PC-9 (cell line): ENCODE measurements at places on chromosomes 4 and X.

- no peak for DNase-seq
Measured at GRCh38 chr4:26299254-26299882, 21.4 kb upstream of the RBPJ start.

GRCh38 chr4:47000406-47000805 is 7.0 kb upstream of the GABRA4 start:
- no peak for DNase-seq

- no peak for DNase-seq
Measured at GRCh38 chr4:32440391-32440790, 1720.2 kb downstream of the PCDH7 start.

- DNase-seq = peak; percentile 93
Measured at GRCh38 chr4:121696581-121697461, at the start of gene ANXA5. ANXA5 (minus strand) TSS chr4:121696980; CDS start chr4:121696589, 391 bp downstream.

- no peak for DNase-seq
Measured at GRCh38 chrX:15848576-15848975, 6.0 kb downstream of the AP1S2 start.

- no peak for DNase-seq
Measured at GRCh38 chr4:104818579-104818978, 323.9 kb upstream of the CXXC4 start.

GRCh38 chrX:21408307-21408706 is 34.1 kb downstream of the CNKSR2 start:
- no peak for DNase-seq

DNA sequence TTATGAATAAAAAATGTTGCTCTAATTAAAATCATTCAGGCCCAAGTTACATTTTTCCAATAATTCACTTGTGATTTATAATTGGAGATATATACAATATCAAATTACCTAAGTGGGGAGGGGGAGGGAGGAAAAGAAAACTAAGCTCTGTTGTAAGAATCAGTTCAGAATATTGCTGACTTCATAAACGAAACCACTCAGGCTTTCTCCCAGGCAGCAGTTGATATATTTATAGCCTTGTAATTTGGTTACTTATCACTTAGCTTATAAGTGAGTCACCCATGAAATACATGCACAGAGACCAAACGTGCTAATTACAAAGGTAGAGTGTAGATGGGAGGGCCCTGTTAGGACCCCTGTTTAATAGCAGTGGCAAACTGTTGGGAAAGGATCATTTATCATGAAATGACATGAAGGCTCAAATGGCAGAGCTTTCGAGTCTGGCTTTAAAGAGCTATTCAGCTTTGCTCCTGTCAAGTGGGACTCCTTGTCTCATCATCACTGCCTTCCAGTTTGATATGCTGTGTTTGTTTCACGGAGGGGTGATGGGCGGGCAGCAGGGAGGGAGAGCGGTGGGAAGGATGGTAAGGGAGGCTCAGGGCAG is 105.6 kb upstream of the PGRMC2 start:
- DNase-seq = no peak

GRCh38 chrX:28321286-28321685 is 266.0 kb upstream of the IL1RAPL1 start:
- DNase-seq = no peak

- DNase-seq = no peak
Measured at GRCh38 chr4:183096276-183096965, 2.6 kb upstream of the WWC2 start.

DNA sequence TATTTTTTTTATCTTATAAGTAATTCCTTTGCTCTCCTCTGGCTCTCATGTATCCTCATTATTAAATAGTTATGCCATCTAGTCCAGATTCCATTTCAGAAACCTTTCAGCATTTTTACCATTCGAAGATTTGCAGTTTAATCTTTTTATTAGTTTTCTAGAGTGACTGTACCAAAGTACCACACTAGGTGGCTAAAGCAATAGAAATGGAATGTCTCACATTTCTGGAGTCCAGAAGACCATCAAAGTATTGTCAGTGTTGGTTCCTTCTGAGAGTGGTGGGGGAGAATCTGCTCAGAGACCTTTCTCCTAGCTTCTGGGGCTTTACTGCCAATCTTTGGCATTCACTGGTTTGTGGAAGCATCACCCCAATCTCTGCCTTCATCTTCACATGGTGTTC is 3.7 kb upstream of the PNMA3 start:
- no peak for DNase-seq

DNA sequence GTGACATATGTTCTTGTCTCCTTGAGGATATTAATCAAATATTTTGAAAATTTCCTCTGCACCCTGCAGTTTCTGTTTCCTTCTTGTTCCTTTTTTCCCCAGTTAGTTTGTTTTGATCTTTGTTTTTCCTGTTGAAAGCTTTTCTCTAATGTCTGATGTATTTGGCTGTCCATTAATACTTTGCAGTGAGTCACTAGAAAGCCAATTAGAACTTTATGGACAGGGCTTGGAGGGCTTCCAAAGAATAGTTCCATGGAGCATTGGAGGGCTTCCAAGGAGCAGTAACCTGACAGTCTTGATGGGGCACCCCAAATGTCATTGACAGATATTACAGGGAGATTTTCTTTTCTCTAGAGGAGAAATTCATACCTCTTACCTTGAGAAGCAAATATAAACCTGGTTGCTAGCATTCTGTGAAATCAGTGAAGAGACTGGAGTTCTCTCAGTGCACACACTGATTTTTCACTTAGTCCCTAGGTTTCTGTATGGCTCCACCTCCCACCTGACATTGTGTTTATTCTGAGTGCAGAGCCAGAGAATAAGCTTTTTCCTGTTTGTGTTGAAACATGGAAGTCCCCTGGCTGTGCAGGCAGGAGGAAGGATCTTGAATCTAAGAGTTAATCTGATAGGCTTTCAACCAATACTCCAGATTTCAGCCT is 26.5 kb downstream of the SPARCL1 start:
- DNase-seq = peak; percentile 17

GRCh38 chr4:138398322-138398721 is 156.2 kb upstream of the SLC7A11 start:
- no peak for DNase-seq

GRCh38 chrX:9781941-9782340 is 4.3 kb upstream of the SHROOM2 start:
- DNase-seq = no peak

- DNase-seq = peak; percentile 54
Measured at GRCh38 chr4:30720021-30720660, at the start of gene PCDH7. PCDH7 (plus strand) TSS chr4:30720369; CDS start chr4:30721423, 1,054 bp downstream.

DNA sequence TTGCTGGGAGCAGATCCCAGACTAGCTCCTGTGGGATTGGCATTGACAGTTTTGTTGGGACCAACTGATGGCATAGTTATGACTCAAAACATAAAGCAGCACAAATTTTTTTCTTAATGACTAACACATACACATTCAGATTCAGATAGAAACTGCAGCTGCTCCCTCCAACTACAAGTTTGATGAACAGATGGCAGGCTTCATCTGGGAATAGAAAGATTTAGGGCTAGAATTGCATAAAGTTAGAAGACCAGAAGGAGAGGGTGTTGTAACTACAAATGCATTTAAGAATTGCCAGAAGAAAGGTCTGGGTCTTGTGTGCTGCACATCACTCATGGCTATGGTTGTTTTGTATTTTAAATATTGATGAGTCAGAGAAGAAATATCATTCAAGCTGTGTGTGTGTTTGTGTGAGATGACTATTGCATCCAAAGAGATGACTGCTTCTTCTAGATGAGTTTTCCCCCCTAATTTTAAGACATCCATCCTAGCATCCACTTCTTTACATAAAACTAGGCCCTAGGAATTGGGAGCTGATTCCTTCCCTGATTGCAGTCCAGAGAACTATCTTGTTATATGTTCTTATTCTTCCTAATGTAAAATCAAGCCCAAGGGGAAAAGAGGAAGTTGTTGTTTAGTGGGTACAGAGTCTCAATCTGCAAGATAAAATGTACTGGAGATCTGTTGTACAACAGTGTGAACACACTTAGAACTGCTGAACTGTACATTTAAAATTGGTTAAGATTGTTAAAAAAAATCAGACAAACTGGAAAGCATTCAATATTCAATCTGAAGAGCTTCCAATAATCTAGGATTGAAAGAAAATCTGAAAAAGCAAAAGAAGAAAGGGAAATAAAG is 175.1 kb downstream of the PARM1 start:
- DNase-seq = no peak

- no peak for DNase-seq
Measured at GRCh38 chr4:146029939-146030710, 91.5 kb upstream of the ZNF827 start.

- no peak for DNase-seq
Measured at GRCh38 chr4:187218705-187219245, 495.1 kb upstream of the FAT1 start.

GRCh38 chr4:183400035-183400434 is 44.4 kb upstream of the CDKN2AIP start:
- no peak for DNase-seq

GRCh38 chrX:370963-371745 is 15.6 kb downstream of the PPP2R3B start:
- no peak for DNase-seq

DNA sequence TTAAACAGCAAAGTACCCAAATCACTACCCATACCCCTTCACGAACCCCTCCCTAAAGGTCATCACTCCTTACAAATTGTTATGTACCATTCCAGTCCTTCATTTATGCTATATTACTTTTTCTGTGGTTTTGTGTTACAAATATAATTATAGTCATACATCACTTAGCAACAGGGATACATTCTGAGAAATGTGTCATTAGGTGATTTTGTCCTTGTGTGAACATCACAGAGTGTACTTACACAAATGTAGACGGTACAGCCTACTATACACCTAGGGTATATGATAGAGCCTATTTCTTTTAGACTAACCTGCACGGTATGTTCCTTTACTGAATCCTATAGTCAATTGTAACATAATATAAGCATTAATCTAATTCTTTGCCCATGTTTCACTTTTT is 61.9 kb downstream of the ASB9 start:
- no peak for DNase-seq

GRCh38 chrX:105821471-105822121 is 743 bp upstream of the NRK start:
- no peak for DNase-seq

DNA sequence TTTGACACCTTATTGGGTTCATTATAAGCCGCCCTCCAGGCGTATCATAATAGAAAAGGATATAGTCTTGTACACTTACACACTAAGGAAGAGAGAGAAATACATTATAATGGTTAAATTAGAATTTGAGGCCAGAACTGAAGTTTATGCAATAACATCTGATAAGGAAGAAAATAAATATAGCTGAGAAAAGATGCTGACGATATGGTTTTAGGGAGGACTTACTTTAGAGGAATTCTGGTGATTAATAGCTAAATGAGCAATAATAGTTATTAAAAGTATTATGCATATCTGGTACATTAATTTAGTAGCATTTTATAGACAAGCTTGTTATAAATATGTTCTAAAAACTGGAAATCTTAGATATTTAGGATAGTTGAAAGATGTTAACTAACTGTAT is 12.1 kb downstream of the MCUB start:
- no peak for DNase-seq

DNA sequence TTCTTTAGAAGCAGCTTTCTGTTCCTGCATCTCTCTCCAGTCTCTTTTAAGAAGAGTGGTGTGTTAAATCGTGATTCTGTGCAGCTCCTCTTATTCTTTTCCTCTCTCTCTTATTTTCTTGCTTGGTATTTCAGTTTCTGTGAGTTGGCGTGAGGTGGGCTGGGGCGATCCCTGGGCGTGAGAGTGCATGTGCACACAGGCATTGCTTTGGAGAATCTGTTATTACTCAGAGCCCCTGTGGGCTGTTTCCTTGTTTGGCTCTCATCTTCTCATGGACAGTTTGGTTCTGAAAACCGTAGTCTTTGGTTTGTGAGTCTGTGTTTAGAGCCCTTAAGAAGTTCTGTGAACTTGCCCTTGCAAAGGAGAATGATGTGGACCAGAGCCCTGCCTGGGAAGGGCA is 97.2 kb upstream of the CLNK start:
- DNase-seq = no peak
